Activated CD4-positive, alpha-beta T cell treated with anti-CD3 and anti-CD28 coated beads, Interleukin-2, Interleukin-4, amounts not matched to agents 100 ng/mL and 50 ng/mL, durations not matched to agents 16 hours and 8 hours (primary cell): ENCODE measurements at places on chromosomes 11 and 22.

GRCh38 chr11:123318623-123319022 lies 111.4 kb upstream of the GRAMD1B start:
- no peak for DNase-seq

- no peak for DNase-seq
Observed at GRCh38 chr11:113338730-113339129, 24.3 kb downstream of the TTC12 start.

GRCh38 chr22:48881326-48881980 lies 946.2 kb downstream of the BRD1 start:
- no peak for DNase-seq

DNA sequence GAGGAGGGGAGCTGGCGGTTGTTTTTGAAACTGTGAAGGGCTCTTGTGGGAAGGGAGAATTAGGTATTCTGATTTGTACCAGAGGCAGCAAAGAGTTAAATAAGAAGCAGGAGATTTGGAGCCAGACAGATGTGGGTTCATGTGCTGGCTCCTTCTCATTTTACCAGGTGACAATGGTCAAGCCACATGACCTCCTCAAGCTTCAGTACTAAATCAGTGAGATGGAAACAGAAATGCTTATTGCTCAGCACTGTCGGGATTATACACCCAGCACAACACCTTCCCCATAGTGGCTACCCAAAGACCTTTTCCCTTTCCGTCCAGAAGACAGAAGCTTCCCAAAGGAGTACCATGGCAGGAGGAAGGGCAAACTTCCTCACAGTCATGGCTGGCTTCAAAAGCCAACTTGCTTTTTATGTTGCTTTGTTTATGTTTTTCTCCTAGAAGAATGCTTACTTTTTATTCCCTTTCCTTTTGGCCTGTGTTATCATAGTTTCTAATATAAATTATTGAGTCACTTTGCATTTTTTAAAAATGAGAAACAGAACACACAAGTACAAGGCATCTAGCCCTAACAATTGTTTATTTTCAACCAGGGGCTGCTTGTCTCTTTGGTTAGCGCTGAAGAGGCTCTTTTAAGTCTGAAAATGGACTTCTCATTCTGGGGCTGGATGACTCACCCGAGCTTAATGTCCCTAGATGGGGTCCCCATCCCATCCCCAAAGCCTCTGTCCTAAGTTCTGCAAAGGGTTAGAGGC lies 181.5 kb upstream of the ZBED5 start:
- DNase-seq = no peak

- no peak for DNase-seq
Observed at GRCh38 chr11:76238551-76238950, 32.2 kb upstream of the WNT11 start.

DNA sequence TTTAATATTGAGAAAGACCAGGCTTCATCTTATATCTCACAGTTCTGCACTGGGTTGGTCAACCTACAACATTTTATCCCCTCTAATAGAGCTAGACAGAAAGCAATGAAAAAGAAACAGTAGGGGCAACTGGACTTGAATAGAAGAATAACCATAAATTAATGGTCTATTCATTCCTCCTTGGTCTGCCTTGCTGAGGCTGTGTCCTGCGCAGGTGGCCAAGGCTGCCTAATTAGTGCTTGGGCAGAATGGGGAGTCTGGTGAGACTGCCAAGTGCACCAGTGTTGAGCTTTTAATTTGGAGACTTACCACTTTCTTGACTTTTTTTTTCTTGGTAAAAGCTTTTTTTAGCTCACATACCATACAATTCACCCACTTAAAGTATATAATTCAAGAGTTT lies 35.0 kb upstream of the SPON1 start:
- DNase-seq = no peak
